ENCODE measurements at places on chromosomes 5 and 9. TPM values are rescaled to one million over a fixed set of nuclear protein-coding genes. Genes with fewer than 3 reads are reported as not detected.

SELENOP gene
- total RNA-seq, result 169 TPM

TMEM174 gene
- not detected for total RNA-seq

GRCh38 chr5:65728218-65728617 is 6.2 kb downstream of the NLN start:
- no peak for DNase-seq

GRCh38 chr9:133693703-133694529 is 44.2 kb downstream of the SARDH start:
- no peak for DNase-seq

GRCh38 chr9:26296910-26297572 is 595.6 kb downstream of the CAAP1 start:
- DNase-seq, result no peak

DNA sequence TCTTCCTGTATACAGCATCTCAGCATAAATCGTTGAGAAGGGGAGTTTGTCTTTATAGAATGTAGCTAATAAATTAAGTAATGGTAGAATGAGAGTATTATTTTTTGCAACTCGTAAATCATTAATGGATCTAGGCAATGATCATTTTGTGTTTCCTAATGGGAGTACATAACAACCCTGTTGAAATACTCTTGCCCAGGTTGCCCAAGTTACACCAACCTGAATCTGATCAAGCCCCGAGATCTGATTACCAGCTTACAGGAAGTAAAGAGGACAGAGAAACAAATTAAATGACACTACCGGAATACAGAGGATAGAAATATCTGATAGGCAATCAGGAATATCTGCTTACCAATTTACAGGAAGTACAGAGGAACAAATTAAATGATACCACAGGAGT is 107.3 kb downstream of the AOPEP start:
- DNase-seq, result no peak

APBB3 gene
- total RNA-seq, result 8.0 TPM

FBP2 gene
- not detected for total RNA-seq

SLC34A3 gene
- total RNA-seq, result not detected

- DNase-seq, result no peak
Measured at GRCh38 chr5:64814073-64814472, 45.3 kb downstream of the CWC27 start.

GRCh38 chr5:178765753-178766300 is 35.4 kb upstream of the ZNF354A start:
- no peak for DNase-seq

- DNase-seq, result no peak
Measured at GRCh38 chr5:32837211-32837610, 126.1 kb downstream of the NPR3 start.

DNA sequence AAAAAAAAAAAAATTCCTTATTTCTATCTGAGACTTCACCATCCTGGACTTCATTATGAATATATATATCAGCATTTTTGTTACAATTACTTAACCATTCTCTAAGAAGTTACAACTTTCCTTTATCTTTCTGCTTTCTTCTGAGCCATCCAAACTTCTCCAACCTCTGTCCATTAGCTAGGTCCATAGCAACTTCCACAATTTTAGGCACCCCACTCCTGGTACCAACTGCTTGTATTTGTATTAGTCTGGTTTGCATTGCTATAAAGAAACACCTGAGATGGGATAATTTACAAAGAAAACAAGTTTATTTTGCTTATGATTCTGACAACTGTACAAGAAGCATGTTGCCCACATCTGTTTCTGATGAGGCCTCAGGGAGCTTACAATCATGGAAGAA is 182.1 kb downstream of the CDH9 start:
- no peak for DNase-seq

FAM53C gene
- 27.0 TPM for total RNA-seq

DNA sequence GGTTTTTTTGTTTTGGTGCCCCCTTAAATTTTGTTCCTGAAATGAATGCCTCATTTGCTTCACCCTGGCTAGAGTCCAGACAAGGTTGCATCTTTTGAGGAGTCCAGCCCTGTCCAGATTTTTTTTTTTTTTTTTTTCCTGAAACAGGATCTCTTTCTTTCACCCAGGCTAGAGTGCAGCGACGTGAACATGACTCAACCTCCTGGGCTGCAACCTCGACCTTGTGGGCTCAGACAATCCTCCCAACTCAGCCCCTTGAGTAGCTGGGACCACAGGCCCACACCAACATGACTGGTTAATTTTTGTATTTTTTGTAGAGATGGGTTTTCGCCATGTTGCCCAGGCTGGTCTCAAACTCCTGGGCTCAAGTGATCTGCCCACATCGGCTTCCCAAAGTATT is 469.0 kb upstream of the BRINP1 start:
- no peak for DNase-seq

GRCh38 chr5:9495121-9495520 is 50.8 kb downstream of the SEMA5A start:
- no peak for DNase-seq

IFNB1 gene
- total RNA-seq, result not detected

- DNase-seq, result no peak
Measured at GRCh38 chr5:65702036-65702435, 19.9 kb downstream of the SGTB start.

NDOR1 gene
- 5.3 TPM for total RNA-seq

DNA sequence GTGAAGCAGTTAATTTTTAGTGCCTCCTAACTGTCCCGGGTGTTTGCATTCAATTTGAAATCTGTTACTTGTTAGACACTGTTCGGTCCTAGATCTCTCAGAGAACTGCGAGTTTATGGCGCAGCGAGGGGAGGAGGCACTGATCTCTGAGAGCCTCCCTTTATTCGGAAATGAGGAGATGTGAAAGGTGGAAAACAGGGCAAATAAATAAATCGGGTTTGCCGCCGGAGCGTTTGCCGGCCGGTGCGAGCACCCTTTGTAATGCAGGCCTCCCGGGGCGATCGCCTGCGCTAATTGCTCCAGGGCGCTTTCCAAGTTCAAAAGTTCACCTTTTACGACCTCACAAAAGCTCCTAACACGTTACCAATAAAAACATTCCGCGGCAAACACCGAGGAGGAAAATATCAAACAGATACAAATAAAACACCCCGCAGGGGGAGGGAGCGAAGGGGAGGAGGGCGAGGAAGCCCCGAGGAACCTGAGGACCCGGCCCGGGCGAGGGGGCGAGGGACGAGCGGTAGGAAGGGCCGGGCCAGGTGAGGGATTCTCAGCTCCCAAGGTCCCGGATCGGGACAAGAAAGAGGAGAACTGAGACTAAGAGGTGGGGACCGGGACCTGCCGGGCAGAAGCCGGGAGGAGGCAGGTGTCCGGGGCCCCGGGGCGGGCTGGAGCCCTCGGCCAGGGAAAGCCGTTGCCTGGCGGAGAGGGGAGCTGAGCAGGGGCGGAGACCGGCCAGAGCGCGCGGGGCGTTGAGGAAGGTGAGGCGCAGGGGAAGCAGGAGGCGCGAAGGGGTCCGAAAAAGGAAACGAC is 1.4 kb downstream of the NR6A1 start:
- no peak for DNase-seq

DNA sequence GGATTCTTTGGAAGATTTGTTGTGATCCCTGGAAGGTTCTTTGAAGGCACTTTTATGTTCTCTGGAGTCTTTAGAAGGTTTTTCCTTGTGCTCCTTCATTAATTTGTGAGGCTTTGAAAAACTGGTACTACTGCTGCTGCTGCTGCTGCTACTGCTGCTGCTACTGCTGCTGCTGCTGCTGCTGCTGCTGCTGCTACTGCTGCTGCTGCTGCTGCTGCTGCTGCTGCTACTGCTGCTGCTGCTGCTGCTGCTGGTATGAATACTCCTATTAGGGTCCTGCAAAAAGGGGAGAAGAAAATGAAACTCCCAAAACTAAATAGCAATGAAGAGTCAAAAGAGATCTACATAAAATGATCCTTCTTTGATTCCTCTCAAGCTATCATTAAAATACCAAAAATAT is 208.1 kb downstream of the MLLT3 start:
- no peak for DNase-seq

DNA sequence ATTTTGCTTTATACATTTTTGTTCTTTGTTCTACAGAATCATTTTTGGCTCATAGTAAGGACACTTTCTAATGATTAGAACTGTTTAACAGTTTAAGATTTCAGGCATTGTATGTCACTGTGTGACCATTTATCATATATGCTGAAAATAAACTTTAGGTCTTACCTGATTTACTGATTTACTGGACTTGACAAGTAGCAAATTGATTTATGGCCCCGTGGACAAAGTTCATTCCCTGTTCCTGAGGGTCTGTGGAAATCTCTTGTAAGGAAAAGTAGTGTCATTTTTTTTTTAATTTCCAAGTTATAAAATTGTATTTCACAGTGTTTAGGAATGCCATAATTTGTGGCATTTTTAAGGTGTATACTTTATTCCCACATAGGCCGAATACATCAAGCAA is 40.7 kb downstream of the KIF2A start:
- no peak for DNase-seq

GRCh38 chr5:80566711-80567259 is 3.3 kb downstream of the ANKRD34B start:
- no peak for DNase-seq

FANCC gene
- 4.9 TPM for total RNA-seq

DNA sequence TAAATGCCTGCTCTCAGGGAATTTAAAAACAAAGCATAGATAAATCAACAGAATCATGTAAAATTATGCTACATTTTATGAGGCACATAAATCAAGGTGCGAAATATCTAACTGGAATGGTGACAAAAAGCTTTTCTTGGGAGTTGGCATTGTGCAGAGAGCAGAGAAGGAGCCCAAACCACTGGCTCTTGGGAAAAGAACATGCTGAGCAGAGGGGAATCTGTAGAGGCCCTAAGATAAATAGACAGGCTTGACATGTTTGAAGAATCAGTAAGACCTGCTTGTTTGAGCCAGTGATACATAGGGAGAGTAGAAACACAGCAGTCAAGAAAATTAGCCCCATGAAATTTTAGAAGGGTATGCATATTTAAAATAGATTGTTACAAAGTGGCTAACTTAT is 85.8 kb downstream of the GABRB2 start:
- DNase-seq, result no peak

GPX3 gene
- total RNA-seq, result 519 TPM

GRCh38 chr5:83965441-83965840 is 244.8 kb upstream of the HAPLN1 start:
- DNase-seq, result no peak

GRCh38 chr5:103410172-103410571 is 151.6 kb downstream of the MACIR start:
- no peak for DNase-seq

LCN12 gene
- total RNA-seq, result 10.6 TPM

DNA sequence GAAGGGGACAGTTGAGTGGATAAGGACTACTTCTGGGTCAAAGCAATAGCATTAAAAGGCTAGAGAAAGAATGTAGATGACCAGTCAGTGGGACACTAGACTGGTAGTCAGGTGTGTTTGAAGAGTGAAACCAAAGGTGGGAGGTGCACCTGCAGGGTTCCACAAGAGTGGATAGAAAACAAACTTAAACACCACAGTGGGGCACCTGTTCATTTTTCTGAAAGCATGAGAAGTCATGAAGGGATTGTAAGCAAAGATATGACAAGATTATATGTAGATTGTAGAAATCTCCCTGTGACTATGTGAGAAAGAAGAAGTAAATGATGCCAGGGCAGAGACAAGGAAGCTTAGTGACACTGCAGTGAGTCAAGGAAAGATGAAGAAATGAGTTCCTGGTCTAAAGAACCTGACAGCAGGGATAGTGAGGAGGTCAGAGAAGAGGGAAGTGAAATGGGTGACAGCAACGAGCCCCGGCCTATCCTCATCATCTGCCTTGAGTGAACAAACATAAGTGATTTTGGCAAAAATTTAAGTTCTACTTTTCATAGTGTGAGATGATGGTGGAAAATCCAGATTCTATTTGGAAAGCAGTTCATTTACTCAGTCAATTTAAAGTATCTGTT is 296.9 kb downstream of the TLE4 start:
- DNase-seq, result no peak

DNA sequence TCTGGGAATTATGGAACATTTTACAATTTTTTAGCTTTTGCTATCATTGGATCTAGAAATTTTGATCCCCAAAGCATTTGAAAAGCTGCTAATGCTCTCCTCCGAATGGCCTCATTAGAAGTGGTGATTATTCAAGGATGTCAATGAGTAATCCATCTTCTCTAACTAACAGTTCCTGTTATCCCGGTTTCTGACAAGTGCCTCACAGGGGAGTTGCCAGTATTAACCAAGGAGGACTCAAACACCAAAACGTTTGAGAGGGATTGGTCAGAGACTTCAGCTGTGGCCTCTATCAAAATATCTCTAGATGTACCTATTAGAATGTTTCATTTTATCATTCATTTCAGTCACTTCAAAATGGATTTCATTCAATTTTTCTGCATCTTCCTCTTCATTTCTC is 208.3 kb upstream of the ITGA1 start:
- no peak for DNase-seq

DNA sequence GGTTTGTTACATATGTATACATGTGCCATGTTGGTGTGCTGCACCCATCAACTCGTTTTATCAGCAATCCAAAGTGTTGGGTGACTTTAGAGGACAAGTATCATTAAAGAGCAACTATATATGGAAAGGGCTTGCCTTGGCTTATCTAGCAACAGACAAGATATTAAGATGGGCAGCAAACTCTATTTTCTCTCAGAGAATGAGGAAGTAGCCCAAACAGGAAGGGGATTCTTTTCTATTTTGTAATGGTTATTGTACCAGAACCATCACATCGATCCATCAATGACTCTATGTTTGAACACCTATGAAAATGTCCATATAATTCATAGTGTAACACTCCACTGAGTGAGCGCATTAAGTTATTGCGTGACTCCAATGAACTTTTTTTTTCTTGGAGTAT is 260.1 kb upstream of the SLC24A2 start:
- DNase-seq, result no peak

DNA sequence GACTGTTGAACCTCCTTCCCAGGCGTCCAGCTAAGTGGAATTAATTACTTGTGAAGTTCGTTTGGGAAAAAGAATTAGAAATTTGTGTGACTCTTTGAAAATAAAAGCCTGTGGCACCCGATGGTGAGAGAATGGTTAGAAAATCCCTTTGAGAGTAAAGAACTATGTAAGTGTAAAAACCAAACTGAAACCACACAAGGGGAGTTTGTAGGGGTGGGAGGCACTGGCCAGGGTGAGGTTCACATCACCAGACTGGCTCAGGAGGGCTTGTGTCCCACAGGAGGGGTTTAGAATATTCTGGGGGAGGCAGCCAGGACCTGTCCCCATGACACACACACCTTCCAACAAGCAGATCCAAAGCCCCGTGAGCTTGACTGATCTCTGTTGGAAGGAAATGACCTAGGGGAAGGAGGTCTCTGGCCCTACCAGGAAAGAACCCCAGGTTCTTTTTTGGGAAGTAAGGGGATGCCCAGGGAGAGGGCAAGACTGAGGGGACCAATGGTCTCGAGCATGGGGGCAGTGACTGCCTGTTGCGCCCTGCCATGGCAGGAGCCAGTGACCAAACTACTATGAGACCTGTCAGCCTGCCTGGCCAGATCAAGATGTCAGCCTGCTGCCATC is 4.3 kb downstream of the SPATA24 start:
- no peak for DNase-seq

GRCh38 chr5:173829826-173830225 is 58.3 kb upstream of the CPEB4 start:
- no peak for DNase-seq

MEIKIN gene
- not detected for total RNA-seq

TAF1L gene
- total RNA-seq, result not detected
